ENCODE measurements at places on chromosomes 11 and 22.

- no peak for DNase-seq
Measured at GRCh38 chr11:134711588-134711987, 299.5 kb upstream of the B3GAT1 start.

DNA sequence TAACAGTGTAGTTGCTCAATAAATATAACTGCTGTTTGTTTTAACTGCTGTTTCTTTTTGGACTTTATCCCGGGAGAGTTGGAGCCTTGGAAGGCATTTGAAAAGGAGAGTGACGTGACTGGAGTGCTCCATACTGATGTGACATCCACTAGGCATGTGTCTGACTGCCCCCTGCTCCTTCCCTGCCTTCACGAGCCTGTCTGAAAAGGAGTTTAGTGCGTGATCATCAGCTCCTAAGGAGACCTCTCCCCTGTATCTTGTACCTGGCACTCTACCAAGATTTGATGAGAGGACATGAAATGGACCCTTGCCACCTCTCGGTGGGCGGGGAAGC, 22.9 kb downstream of the ZBTB16 start:
- DNase-seq = no peak

DNA sequence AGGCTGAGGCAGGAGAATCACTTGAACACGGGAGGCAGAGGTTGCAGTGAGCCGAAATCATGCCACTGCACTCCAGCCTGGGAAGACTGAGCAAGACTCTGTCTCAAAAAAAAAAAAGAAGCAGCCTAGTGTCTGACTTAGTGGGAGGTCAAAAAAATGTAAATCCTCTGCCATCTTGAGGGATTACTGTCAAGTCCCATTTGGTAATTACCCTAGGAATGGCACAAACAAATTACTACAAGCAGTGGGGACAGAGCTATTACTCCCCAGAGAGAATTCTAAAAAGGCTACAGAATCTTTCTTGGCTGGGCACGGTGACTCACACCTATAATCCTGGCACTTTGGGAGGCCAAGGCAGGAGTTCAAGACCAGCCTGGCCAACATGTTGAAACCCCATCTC, 3.8 kb downstream of the SERPING1 start:
- DNase-seq = no peak

DNA sequence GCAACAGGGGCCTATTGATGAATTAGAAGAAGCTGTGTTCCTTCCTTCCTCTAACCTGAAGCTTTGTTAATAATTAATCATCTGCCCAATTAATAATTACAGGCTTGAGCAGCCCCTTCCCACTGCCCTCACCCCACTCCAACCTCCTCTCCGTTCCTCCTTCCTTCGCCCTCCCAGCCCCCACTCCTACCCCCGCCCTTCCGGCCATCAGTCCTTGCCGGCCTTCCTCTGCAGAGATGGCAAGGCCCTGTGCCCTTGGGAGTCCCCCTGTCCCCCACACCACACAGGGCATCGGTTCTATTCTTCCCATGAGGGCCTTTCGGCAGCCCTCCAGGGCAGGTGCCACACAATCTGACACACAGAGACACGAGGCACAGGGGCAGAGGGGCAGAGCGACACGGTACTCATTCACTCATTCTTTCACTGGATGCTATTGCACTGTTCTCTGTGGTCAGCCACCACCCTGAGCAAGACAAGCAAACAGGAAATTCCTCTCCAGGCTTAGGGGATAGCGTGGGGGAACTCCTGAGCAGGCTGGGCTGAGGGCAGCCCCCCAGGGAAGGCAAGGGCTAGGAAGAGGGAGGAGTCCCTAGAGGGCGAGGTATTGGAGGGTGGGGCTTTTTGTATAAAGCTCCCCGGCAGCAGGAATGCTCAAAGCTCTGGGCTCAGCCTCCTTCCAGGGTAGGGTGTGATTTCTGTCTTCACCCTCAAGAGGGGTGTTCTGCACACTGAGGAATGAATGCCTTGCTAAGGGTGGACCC, 14.7 kb downstream of the MGAT3 start:
- DNase-seq = no peak

GRCh38 chr11:34433899-34434298, 4.8 kb upstream of the CAT start:
- no peak for DNase-seq

GRCh38 chr22:25961699-25962098, 207.6 kb upstream of the SEZ6L start:
- DNase-seq = no peak

DNA sequence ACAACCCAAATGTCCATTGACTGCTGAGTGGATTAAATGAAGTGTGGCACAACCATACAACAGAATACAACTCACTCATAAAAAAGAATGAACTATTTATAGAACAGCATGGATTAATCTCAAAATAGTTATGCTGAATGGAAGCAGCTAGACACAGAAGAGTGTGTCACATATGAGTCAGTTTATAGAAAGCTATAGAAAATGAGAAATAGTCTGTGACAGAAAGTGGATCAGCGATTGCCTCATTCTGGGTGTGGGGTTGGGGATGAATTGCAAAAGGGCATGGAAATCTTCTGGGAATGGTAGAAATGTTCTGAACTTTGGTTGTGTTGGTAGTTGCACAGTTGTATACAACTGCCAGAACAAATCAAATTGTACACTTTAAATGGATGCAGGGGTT, 37.4 kb downstream of the PRR5L start:
- DNase-seq = no peak

All from NCI-H1417 treated with DMSO at 0.1 percent for 48 hours (cell line).